Activated CD4-positive, CD25-positive, alpha-beta regulatory T cell treated with anti-CD3 and anti-CD28 coated beads, Interleukin-2, amount 50 U/mL, for 24 hours (primary cell): ENCODE measurements at places on chromosomes 1 and 21.

- no peak for ATAC-seq
Observed at GRCh38 chr1:50981741-50982140, 11.7 kb downstream of the CDKN2C start.

- no peak for ATAC-seq
Observed at GRCh38 chr1:72433591-72433990, 151.3 kb upstream of the NEGR1 start.

- peak; percentile 45 for ATAC-seq
Observed at GRCh38 chr1:53585129-53585528, 125.9 kb downstream of the DMRTB1 start.

DNA sequence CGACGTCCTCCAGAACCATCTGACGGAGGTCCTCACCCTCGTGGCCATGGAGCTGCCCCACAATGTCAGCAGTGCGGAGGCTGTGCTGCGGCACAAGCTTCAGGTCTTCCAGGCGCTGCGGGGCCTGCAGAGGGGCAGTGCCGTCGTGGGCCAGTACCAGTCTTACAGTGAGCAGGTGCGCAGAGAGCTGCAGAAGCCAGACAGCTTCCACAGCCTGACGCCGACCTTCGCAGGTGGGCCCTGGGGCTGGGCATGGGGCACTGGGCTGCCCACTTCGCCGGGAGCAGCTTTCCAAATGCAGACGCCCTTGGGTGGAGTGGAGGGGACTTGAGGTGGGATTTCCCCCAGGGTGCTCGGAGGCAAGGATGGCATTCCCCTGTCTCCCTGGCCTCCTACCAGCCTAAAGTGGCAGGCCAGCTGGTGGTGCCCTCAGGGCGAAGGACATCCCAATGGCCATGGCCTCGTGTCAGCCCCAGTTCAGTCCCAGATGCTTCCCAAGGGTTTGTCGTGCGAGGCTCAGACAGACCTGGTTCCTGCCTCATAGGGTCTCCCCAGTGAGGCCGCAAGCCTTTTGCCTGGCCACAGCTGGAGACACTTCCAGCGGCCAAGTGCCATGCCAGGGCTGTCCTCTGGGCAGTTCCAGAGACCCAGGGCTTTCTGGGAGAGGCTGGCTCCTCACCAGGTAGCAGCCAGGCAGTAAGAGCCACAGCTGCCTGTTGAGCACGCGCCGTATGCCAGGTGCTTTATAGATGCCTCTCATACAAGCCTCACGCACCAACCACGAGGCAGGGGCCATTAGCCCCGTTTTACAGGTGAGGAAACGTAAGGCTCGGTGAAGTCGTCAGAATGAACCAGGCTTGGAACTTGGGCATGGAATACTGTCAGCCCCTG lies 27.8 kb downstream of the H6PD start:
- ATAC-seq: no peak

DNA sequence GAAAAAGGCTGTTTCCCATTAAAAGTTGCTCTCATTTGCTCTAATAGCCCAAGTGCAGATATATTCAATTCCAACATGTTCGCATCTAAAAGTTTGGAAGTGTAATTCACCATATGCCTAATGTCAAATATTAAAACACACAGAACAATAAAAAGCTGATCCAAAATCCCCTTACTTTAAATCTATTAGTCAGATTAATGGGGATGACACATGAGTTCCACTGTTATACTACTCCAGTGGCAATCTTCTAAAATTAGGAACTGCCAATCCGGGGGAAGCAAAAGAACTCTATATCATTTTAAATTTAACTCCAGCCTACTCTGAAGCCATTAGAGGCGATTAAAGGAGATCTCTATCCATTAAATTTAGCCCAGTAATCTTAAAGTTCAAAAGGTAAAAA lies 317.1 kb downstream of the NTNG1 start:
- no peak for ATAC-seq

DNA sequence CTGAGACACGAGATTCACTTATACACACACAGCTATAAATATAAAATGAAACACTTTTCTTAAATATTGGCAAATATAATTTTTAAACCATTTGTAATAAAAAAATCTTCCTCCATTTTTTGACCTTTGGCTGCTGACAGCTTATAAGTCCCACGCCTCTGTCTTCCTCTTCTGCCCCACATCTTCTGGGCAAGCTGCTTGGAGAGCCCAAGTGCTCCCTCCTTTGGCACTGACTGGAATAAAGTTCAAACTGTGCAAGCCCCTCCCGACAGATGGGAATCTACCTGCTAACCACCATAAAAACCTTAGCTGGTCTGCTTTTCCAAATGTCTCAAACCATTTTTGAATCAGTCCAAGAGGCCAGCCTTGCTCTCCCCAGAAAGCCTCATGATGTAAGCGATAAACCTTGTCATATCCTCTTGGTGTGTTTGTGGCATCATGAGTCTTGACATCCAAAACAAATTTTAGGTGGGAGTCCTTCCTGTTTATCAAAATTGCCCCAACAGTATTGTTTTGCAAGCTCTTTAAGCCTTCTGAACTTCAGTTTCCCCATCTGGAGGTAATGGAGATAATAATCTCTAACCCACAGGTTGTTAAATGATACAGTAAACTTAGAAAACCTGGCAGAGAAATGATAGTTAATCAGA lies 99.8 kb downstream of the SNX7 start:
- no peak for ATAC-seq

- ATAC-seq: no peak
Observed at GRCh38 chr1:10680487-10680886, 116.0 kb downstream of the CASZ1 start.

GRCh38 chr1:216209125-216209524 lies 214.1 kb downstream of the USH2A start:
- ATAC-seq: no peak

GRCh38 chr1:228045871-228046270 lies 36.6 kb upstream of the ARF1 start:
- ATAC-seq: no peak

- no peak for ATAC-seq
Observed at GRCh38 chr21:37392441-37392840, 25.9 kb downstream of the DYRK1A start.

- ATAC-seq: no peak
Observed at GRCh38 chr1:172401477-172401876, 19.0 kb upstream of the C1orf105 start.

- no peak for ATAC-seq
Observed at GRCh38 chr1:5740450-5740849, 251.8 kb downstream of the NPHP4 start.

- no peak for ATAC-seq
Observed at GRCh38 chr1:33899746-33900145, 35.9 kb downstream of the HMGB4 start.

- no peak for ATAC-seq
Observed at GRCh38 chr1:202034149-202034682, 23.8 kb downstream of the ELF3 start.

GRCh38 chr1:202698276-202698675 lies 12.0 kb downstream of the SYT2 start:
- no peak for ATAC-seq

GRCh38 chr1:70552662-70553566 lies 141.8 kb downstream of the CTH start:
- ATAC-seq: no peak

DNA sequence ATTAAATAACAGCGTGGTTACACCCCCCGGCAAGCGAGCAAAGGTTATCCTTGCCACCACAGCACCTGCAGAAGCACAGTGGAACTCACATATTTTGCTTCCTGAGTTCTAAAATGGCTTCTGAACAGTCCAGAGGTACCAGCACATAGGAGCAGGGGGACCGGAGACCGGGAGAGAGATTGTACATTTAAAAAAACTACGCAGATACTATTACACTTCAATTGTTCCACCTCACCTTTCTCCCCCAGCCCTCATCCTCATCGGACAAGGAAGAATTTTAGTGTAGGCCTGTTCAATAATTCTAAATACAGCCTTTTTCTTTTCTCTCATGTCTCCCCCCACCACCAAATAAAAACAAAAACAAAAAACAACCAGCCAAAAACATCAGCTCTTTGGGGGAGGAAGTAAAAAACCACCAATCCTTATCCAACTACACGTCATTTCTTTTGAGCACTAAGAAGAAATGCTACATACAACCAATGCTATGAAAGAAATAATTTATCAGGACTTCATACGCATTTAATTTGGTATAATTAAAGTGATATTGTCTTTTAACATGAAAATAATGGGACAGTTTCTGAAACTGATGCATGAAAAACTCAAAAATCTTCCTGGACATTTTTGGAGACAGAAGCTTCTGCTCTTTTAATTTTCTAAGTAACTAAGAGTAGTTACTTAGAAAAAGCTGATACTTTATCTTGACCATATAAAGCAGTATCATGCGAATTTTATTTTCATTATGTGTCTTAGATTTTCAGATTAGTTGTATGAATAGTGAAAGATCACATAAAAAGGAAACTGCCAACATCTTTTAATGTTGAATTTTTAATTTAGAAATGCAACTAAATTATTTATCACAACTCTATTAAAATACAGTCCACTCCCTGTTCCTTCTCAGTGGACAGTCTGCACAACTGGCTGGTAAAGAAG lies 9.1 kb downstream of the CDKN2C start:
- no peak for ATAC-seq

GRCh38 chr21:42290505-42290904 lies 24.7 kb downstream of the TFF3 start:
- ATAC-seq: no peak

GRCh38 chr1:227298512-227299240 lies 19.6 kb downstream of the CDC42BPA start:
- no peak for ATAC-seq

- no peak for ATAC-seq
Observed at GRCh38 chr1:156281693-156282478, 739 bp downstream of the SMG5 start.

GRCh38 chr21:43726686-43727518 lies 8.0 kb downstream of the PDXK start:
- no peak for ATAC-seq

- ATAC-seq: no peak
Observed at GRCh38 chr1:241645199-241645598, 5.0 kb upstream of the CHML start.

DNA sequence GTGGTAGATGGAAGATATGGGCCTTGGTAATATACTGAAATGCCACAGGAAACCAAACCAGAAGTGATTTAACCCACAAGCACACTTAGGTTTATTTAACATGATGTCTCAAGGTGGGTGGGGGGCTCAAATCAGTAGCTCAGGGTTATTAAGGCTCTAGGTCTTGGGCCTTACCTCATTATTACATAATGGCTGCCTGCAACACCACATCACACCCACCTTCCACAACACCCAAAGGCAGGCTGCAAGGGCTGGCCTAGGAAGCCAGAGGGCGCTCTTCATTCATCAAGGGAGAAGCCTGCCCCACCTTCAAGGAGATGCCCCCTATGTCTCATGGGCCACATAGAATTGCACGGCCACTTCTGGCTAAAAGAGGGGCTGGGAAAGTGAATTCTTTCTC lies 6.0 kb downstream of the TFF1 start:
- ATAC-seq: no peak

DNA sequence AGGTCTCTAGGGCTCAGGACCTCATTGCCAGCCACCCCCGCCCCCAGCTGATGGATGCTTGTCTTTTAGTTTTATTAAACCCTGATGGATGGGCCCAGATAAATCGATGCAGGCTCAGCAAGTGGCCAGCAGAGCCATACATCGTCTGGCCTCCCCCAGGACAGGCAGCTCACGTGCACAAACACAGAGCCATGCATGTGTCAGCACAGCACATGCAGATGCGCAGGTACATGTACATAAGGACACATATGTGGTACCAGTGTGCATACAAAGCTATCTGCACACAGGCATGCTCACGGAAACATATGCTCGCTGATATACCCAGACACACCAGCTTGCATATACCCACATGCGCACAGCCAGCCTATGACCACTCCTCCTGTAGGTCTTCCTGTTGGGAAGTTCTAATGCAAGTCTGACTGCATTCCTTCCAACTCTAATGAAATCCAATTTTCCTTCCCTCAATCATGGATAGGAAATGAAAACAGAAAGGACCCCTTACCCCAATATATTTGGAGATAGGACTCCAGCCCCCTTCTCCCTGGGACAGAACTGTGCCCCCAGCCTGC lies 897 bp downstream of the COL16A1 start:
- no peak for ATAC-seq

DNA sequence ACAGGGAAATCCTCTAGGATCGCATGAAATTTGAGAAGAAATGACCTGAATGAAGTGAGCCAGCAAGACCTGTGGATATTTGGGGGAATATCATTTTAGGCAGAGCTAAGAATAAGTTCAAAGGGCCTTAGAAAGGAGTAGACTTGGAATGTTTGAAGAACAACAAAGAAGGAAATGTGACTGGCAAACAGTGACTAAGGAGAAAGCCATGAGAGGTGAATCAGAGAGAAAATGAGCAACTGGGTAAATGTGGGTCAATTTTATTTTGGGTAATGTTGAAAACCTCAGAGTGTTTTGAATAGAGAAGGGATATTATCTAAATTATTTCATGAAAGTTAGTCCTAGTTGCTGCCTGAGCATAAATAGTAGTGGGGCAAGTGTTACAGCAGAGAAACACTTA lies 672.8 kb downstream of the LMO4 start:
- ATAC-seq: no peak

DNA sequence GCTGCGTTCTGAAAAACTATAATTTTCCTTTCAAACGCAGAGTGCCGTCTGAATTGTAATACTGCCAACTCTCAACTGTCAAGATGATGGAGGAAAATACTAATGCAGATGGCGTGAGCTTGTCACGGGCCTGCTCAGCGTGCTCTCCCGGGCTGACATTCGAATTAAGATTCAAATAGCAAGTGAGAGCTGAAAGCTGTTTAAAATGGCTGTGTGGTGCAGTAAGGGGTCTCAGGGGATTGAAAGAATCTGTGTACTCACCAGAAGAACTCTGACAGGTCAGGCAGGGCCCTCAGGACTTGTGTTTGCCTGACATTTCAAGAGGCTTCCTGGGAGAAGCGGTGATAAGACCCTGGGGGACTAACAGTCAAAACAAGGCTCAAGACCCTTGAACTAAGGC lies 33.1 kb downstream of the ZMYND12 start:
- no peak for ATAC-seq

DNA sequence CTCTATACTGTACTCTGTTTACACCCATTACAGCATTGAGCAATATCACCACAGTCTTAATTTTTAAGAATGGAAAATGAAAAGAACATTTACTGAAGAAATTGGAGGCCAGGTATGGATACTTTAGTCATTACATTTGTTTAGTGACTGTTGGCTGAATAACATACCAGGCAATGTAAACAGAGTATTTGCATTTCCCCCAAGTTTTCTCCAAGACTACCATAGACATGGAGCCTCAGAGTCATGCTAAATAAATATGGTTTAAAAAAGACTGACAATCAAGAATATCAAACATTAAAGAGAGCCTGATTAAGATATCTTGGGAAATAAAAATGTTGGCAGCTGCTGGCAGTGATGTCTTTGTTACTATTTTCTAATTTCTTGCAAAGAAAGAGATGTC lies 136.9 kb upstream of the ADAMTS5 start:
- no peak for ATAC-seq

GRCh38 chr1:234582681-234583301 lies 27.2 kb downstream of the IRF2BP2 start:
- ATAC-seq: no peak
